ENCODE measurements at places on chromosomes 12 and 14.

DNA sequence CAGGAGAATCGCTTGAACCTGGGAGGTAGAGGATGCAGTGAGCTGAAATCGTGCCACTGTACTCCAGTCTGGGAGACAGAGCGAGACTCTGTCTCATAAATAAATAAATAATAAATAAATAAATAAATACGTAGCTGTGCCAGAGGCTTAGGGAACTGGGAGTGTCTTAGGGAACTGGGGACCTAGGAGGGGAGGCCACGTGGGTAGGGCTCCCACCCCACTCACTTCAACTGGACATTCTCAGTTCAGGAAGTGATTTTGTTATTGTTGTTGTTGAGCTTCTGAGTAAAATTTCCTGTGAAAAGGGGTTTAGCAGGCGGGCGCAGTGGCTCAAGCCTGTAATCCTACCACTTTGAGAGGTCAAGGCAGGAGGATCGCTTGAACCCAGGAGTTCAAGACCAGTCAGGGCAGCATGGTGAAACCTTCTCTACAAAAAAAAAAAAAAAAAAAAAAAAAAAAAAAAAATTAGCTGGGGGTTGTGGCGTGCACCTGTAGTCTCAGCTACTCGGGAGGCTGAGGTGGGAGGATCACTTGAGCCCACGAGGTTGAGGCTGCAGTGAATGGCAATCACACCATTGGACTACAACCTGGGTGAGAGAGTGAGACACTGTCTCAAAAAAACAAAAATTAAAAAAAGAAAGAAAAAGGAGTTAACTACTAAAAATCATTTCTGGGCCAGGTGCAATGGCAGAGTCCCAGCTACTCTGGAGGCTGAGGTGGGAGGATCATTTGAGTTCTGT lies 19.0 kb upstream of the ANKRD9 start:
- no peak for DNase-seq

DNA sequence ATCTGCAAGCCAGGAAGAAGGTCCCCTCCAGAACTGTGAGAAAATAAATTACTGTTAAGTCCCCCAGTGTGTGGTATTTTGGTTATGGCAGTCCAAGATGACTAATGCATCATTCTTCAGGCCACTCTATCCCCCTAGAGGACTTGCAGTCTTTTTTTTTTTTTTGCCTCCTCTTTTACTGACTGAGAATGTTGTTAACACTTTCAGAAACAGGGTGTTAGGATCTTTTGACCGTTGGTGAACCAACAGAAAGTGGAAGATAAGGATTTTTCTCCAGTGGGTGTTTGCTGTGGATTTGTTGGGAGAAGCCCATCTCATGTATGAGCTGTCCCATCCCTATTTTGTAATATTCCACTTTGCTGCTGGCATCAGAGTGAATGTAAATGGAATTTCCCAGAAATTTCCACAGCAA lies 37.8 kb downstream of the MARK3 start:
- no peak for DNase-seq

DNA sequence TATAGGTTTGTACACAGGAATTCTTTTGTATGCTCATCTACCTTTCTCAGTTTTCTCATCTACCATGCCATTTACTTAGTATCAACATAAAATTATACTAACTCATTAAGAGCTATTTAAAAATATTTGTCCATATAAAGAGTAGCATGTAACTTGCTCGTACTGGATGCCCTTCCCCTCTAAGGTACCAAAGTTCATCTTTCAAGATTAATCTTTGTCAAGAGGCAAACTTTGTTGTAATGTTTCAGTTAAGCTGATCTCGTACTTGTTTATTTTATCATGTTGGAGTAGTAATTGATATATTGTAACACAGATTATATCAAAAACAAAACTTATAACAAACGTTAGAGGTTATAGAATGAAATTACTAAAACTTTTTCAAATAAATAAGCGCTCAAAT lies 128.5 kb downstream of the PIK3C2G start:
- no peak for DNase-seq

GRCh38 chr14:100618763-100619320 lies 31.6 kb upstream of the BEGAIN start:
- DNase-seq = no peak

DNA sequence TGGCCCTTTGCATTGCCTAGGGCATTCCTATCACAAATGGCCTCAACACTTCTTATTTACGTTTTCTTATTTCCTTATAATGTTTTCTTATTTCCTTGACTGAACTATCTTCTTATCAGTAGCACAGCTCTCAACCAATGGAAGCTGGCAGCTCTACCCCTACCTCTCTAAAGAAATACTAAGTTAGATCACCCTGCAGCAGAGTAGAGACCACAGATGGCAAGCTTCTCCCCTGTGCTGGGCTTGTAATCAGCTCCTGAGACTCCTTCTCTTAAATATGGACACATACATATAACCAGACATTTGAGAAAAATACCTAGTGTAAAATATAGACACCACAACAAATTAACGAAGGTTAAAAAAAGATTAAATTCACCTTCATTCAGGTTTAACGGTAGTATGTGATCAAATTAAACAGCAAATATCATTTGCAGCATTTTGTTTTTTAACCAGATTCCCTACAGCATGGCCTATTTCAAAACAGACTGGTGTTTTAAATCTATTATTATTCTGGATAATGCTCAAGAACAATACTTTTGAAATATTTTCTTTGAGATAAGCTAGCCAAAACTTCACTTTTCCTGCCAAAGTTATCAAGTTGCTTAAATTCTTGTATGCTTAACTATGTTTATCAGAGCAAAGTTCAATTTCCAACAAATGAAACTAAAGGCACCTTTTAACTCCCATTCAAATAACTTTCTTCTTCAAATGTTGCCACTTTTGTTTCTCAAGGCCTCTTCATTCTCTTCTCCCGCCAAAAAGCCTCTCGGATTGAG lies 54.3 kb downstream of the SLC41A2 start:
- no peak for DNase-seq

- no peak for DNase-seq
Observed at GRCh38 chr12:122079532-122080081, 1.1 kb downstream of the MLXIP start.

DNA sequence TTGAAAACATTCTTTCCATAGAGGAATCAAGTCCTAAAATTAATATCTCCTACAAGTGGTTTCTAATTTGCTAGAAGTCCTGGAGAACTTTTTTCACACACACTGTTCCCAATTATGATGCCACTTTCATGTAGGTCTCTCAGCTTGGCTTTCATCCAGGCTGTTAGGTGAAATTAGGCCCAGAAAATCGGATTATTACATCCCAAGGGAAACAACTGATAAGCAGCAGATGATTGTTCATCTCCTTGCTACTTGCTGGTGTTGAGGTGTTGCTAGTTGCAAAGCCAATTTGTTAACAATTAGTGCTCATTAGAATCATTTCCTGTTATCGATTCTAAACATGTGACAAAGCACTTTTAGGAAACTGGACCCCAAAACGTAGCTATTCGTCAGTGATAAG lies 248.0 kb downstream of the PDZRN4 start:
- DNase-seq = no peak

DNA sequence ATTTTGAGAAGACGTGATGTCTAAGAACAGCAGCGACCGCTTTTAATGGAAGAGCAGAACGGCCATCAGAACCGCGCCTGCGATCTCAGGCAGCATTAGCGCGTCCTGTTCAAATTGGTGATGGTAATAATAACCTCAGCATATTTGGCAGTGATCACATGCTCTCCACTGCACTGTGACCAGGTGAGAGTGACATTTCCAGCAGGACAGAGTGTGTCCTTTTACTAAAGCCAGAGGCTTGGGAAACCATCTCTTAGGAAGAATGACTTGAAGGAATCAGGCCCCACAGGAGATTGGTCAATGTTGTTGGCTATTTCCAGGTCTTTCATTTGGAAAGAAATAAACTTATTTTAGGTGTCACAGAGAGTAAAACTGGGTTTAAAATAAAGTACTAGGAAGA lies 51.4 kb upstream of the FBXO21 start:
- DNase-seq = no peak

DNA sequence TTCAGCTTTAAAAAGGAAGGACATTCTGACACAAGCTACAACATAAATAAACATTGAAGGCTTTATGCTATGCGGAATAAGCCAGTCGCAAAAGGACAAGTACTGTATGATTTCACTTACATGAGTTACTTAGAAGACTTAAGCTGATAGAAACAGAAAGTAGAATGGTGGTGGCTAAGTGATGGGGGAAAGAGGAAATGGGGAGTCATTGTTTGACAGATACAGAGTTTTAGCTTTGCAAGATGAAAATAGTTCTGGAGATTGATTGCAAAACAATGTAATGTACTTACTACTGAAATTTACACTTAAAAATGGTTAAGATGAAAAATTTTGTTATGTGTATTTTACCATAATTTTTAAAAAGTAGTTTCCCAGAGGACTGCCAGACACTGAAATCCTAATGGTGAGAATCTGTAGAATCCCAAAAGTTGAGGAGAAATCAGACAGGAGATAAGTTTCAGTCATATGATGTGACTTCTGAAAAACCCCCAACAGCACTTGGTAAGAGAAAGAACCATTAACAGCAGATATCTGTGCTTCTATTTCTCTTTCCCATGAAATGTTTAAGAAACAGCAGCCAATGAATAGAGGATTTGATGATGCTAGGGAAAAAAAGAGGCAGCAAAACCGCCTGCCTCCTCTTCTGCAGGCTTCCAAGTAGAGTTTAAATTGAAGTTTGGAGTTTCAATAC lies 16.6 kb upstream of the CLEC2A start:
- no peak for DNase-seq

DNA sequence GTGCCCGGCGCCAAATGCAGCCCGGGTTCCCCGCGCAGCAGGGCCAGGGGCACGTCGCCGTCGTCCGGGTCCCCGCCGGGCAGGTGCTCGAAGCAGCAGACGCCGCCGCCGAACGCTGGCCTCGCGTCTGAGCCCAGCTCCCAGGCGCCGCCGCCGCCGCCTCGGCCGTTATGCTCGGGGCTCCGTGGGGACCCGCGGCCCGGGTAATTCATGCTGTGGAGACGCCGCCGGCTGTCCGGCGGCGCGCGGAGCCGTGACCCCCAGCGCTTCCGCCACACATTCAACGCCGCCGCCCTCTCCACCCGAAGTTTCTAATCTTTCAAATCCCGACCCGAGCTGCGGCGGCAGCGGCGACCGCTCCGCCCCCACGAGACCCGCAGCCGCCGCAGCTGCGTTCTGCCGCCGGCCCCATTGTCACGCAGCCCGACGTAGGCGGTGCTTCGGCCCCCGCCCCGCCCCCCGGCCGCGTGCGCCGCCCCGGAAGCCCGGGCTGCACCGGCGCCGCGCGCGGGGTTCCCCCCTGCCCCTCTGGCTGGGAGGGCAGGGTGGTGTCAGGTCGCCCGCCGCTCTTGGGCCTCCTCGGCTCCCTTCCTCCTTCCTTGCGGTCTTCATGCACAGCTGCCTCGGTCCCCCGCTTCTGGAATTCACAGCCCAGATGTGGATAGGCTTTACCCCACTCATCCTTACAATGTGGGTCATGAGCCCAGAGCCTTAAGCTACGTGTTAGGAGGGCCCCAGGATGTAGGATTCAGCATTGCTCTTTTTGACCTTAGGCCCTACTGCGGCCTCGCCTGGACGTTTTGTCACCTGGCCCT lies at the start of gene DDHD1:
Gene DDHD1, minus strand, starts transcription at position 437 of the 815 bp plus-strand sequence. Its CDS starts 225 bp downstream, at position 212.
- DNase-seq = peak; percentile 84

DNA sequence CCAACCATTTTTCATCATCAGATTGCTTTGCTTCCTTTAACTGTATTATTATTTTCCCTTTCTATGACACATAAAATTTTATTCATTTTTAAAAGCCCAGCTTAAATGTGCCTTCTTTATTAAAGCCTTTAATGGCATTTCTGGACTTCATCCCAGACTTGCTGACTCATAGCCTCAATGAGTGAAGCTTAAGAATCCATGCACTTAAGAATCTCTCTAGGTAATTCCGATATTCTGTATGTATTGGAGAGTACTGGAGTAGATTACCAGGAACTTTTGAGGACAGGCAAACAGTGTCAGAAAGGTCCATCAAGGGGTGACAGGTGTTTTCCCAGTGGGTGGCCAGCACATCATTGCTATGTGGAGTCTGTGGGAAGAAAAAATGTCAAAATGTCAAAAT lies 107.9 kb downstream of the PTPRQ start:
- DNase-seq = no peak

- no peak for DNase-seq
Observed at GRCh38 chr14:67526676-67527459, 6.2 kb upstream of the PLEKHH1 start.

DNA sequence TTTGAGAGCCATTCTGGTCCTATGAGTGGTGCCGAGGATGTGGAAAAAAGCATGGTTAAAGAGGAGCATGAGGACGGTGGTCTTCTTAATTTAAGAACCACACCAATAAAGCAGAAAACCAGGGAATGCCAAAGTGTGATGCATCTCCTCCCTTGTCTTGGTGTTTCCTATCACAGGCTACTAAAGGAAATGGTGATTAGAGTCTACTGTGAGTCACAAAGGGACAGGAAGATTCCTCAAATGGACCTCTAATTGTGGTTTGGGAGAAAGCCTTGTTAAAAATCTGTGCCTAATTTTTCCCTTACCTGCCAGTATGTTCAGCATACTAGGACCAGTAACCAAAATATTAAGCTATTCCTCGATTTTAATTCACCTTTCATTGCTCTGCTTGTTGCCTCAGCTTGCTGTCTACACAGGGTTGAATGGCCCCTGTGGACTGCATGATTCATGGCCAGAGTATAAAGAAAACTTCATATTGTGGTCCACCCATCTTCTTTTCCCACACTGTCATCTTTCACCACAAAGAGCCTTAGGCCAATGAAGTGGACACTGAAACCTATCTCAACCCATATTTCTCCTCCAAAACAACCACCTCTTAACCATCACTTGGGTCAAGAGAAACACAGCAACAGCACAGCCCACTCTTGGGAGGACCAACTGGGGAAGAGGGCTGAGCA lies 38.8 kb downstream of the DIO2 start:
- DNase-seq = no peak

- DNase-seq = no peak
Observed at GRCh38 chr12:55842681-55843429, at the start of gene MMP19. Gene MMP19 (minus strand): TSS chr12:55842936. CDS start chr12:55842830, 106 bp downstream.

- DNase-seq = no peak
Observed at GRCh38 chr14:66445936-66446335, 40.2 kb upstream of the CCDC196 start.

- no peak for DNase-seq
Observed at GRCh38 chr14:50039734-50040400, 76.5 kb downstream of the VCPKMT start.

DNA sequence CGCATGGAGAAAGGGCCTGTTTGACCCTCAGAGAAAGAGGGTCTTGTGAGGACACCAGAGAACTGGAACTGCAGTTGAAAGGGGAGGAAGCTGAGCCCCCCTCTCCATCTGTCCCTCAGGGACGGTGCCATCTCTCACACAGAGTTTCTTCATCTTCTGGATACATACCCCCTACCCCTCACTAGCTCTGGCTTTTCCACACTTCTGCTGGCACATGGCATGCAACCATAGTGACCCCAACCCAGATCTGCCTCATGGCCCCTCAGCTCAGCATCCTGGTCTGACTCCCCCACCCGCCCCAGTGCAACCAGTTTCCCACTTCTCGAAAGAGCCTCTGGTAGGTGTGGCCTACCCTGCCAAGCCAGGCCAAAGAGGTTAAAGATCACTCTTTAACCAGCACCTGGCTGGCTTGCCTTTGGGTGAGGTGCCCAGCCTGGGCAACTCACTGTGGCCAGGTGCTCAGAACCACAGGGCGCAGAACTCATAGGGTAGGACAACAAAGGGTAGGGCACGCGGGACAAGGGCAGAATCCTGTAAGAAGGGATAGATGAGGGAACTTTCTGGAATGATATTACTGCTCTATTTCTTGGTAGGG lies 25.8 kb downstream of the GALNT16 start:
- no peak for DNase-seq
